T-helper 22 cell (primary cell): ENCODE measurements at places on chromosomes 4 and X.
A peak's percentile ranks its signal among the peaks of the same experiment; 100 is the strongest.

- DNase-seq, result no peak
Observed at GRCh38 chr4:134747108-134747805, 545.7 kb upstream of the PABPC4L start.

- DNase-seq, result no peak
Observed at GRCh38 chr4:173426064-173426463, 27.1 kb upstream of the SCRG1 start.

DNA sequence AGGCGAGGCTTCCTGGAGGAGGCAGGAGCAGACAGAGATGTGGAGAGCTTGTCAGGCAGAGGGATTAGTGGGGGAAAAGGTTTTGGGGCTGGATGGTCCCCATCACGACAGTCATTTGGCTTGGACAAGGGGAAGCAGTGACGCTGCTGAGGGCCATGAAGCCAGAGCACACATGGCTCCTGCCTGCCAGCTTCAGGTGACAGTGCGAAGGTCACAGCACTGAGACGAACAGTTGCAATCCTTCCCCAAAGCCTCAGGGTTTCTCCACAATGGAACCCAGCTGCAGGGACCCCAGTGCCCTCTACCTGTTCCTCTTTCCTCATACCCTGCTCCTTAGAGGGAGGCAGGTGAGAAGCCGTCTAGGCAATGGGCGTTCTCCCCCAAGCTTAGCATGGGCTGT lies 110.3 kb downstream of the DRD5 start:
- no peak for DNase-seq

GRCh38 chrX:55754861-55755294 lies 37.3 kb downstream of the RRAGB start:
- DNase-seq, result no peak

DNA sequence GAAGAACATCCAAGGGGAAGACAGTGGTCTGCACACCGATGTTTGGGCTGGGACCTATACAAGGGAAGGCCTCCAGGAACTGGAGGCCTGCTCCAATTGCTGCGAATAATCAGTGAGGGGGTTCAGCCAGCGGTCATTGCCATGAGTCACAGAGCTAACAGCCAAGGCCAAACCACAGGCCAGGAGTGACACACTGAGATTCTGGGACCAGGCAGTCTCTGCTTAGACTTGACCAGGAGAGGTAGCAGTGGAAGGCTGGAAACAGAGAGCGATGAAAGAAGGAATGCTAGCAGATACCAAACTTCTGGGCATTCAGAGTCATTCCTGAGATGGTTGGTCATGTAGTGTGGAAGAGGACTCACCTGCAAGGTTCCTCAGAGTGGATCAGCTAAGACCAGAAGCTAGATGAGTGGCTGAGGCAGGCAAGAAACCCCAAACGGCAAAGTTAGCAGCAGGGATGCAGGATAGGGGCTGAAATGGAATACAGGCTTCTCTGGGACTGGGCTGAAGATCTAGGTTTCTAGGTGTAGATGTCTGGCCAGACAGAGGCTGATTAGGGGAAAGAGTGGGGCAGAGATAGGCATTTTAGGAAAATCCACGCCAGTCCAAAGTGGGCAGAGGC lies 54.7 kb downstream of the CNGA2 start:
- DNase-seq, result no peak

DNA sequence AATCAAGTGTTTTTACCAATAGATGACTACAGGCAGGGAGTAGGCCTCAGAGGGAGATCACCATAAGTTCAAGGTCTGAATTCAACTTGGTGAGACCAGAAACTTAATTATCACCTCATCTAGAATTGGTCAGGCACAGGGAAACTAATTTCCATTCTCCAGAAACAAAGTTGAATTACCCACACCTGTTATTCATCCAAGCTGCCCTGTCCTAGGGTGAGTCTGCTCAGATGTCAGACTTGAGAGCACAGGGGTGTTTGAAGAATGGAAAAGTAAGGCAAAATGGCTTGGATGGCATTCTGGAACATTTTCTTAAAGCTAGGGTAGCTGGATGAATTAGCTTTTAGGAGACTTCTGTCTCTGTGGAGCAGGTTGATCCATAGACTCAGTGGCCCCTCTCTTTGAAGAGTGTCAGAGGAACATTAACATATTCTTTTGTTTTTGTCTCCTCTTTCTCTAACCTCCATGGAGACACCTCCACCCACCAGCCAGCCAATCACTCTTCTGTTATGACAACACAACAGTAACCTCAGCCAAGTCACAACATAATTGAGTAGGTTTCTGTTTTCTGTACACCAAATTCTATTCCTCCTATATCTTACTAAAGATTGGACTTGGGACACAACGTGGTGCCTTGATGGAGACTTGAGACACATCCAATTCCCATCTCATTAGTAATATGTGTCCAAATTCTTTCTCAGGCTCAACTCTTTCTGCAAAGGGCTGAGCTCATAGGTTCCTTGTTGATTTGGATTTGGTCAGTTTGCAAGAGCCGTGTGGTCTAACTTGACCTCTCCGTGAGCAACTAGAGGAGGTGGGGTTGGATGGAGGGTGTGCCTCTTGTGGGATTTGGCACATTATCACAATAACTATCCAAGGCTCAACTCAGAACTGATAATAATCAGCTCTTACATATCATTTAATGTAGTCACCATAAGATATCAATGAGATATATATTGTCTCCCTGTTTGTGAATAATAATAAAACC lies 45.1 kb downstream of the VSIG4 start:
- DNase-seq, result no peak

DNA sequence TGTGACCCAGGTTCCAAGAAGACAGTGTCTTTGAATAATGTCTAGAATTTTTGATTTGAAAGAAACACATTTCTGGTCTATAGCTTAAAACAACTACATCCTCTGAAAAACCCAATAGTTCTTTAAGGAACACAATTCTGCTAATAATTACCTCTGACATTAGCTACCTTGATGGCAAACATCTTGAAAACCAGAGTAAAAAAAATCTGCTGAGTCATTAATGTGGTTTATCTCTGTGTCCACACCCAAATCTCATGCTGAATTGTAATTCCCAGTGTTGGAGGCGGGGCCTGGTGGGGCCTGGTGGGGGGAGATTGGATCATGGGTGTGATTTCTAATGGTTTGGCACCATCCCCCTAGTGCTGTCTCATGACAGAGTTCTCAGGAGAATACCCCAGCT lies 1233.8 kb downstream of the NLGN4X start:
- DNase-seq, result no peak

DNA sequence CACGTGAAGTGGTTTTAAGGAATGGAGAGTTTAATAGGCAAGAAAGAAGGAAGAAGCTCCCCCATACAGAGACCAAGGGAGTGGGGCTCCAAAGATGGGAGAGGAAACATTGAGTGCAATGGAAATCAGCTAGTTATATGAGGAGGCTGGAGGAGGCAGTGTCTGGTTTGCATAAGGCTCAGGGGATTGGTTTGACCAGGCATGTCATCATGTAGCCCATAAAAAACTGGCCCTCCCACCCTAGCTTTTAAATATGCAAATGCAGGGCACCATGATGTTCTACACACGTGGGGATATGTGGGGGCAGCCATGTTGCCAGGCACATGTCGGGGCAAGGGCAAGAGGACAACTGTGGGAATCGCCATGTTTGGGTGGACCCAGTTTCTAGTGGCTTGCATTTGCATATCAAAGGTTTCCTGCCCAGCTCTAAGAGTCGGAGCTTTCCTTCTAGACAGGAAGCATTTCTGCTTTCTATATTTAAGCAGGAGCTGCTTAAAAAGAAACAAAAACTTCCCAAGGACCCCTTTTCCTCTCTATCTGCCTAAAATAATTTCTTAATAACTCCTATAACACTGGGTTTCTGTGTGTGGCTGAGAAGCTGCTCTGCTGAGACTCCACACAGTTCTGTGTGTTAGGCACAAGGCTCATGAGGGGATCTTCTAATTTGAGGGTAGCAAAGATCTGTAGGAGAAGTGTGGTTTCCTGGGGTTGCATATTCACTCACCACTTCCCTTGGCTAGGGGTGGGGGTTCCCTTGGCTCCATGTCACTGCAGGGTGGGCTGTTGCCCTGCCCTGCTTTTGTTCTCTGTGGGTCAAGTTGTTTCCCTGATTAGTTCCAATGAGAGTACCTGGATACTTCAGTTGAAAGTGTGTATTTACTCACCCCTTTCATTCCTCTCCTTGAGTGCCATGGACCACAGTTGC lies 113.5 kb downstream of the VSIG4 start:
- DNase-seq, result peak; percentile 22

- no peak for DNase-seq
Observed at GRCh38 chrX:138886769-138887168, 175.3 kb upstream of the FGF13 start.

- DNase-seq, result no peak
Observed at GRCh38 chr4:88449290-88449689, 7.6 kb upstream of the HERC5 start.

GRCh38 chrX:144219035-144219434 lies 335.2 kb downstream of the UBE2NL start:
- no peak for DNase-seq

- no peak for DNase-seq
Observed at GRCh38 chrX:150450519-150451177, 87.5 kb downstream of the MAMLD1 start.

DNA sequence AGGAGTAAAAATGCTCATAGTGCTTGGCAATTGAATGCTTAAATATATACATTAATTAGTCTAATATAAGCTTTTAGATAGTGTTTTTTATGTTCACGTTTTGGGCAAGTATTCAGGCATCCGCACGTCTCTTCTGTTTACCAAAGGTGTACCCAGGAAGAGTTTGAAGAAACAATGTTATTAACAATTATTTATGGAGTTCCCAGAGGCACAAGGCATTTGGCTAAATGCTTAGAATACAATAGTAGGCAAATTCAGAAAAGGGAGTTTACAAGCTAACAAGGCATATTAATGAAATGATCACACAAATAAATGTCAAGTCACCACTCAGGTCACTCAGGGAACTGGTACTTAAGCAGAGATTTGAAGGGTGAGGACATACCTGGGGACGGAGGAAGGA lies 294.8 kb downstream of the TENM3 start:
- DNase-seq, result no peak

- DNase-seq, result no peak
Observed at GRCh38 chrX:148229801-148230303, 248.7 kb downstream of the FMR1NB start.

- DNase-seq, result no peak
Observed at GRCh38 chr4:76311896-76312331, 5.4 kb downstream of the STBD1 start.

GRCh38 chr4:1206299-1207156 lies 34.1 kb upstream of the SPON2 start:
- DNase-seq, result no peak

DNA sequence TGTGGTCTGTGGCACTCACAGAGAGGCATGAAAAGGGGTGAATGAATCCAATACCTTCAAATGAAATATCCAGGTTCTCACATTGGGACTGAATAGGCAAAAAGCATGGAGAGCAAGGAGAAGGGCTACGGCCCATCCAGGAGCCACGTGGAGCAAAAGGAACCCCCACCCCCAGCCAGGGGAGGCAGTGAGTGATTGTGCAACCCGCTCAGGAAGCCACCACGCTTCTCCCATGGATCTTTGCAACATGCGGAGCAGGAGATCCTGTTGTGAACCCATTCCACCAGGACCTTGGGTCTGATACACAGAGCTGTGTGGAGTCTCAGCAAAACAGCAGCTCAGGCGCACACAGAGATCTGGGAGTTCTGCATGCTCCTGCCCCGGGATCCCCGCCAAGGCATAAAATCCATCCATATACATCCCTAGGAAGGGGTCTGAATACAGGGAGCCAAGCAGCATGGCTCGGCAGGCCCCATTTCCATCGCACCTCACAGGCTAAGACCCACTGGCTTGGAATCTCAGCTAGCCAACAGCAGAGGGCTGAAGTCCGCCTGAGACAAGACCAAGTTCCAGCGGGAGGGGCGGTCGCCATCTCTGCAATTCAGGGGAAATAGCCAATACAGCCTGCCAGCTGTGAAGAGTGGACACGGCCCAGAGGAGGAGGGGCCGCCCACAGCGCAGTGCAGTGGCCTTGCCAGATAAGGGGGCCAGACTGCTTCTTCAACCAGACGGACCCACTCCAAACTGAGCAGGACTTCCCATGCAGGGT lies 80.2 kb downstream of the FGF16 start:
- DNase-seq, result no peak

GRCh38 chr4:120211408-120212015 lies 144.9 kb upstream of the MAD2L1 start:
- DNase-seq, result no peak

DNA sequence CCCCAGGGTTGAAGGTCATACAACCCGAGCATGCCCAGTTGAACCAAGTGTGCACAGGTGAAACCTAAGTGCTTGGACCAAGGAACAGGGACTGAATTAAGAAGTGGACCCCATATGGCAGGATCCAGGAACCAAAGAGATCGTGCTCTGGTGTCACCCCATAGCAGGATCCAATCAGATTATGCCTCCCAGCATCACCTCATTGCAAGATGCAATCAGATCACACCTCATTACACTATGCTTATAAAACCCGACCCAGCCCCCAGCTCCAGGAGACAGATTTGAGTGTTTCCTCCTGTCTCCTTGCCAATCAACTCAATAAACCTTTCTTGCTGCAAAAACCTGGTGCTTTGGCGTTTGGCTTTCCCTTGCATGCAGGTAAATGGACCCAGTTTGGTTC lies 37.6 kb downstream of the EFHC2 start:
- DNase-seq, result no peak

- no peak for DNase-seq
Observed at GRCh38 chr4:31334086-31334910, 614.1 kb downstream of the PCDH7 start.

DNA sequence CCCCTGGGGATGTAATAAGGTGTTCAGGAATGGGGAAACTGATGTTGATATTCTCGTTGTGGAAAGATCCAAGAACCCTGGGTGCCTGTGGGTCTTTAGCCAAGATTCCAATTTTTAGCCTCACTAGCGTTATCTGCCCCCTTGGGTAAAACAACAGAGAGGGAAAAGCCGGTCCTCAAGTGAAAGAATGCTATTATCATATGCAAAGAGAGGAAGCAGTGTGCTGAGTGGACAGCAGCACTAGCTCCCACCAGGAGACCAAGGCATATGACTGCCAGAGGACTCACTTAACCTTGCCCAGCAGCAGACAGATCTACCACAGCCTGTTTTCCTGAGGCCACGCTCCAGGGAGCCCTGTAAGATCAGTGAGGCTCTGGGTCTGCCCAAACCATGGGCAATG lies 257.9 kb upstream of the CPEB2 start:
- no peak for DNase-seq

- peak; percentile 12 for DNase-seq
Observed at GRCh38 chrX:134186362-134187121, 50.4 kb upstream of the CCDC160 start.

DNA sequence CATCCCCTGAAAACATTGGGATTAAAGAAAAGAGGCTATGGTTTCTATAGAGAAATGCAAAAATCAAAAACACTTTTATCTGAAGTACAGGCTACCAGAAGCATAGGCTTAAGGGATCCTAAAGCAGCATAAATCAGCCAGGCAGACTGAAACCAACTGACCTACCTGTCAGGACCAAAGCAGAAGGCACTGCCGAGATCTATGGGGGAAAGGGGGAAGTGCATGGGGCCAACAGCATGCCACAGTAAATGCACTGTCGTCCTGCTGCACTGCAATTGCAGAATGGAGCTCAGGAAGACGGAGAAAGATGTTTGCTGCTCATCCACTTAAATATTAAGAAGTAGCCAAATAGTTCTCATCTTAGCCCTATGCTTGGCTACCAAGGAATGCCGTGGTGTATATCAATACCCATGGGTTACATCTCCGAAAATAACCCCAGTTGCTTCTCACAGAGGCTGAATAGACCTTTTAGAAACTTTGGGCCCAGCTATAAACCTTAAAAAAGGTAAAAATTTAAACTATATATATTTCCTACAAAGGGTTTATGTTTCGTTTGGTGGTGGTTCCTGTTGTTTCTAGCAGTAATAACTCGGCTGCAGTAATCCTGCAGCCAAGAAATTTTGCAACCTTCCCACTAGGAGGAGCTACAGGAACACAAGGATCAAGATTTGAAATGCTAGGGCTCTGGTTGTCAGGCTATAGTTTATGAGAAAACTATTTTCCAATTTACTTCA lies 312.2 kb upstream of the DIAPH2 start:
- DNase-seq, result no peak
